ENCODE measurements at places on chromosomes 16 and 17.
A peak's percentile ranks its signal among the peaks of the same experiment; 100 is the strongest.

- DNase-seq, result no peak
Measured at GRCh38 chr17:10118788-10119130, 79.6 kb downstream of the GAS7 start.

GRCh38 chr17:81683208-81683583 lies 401 bp downstream of the ARL16 start:
- no peak for DNase-seq

DNA sequence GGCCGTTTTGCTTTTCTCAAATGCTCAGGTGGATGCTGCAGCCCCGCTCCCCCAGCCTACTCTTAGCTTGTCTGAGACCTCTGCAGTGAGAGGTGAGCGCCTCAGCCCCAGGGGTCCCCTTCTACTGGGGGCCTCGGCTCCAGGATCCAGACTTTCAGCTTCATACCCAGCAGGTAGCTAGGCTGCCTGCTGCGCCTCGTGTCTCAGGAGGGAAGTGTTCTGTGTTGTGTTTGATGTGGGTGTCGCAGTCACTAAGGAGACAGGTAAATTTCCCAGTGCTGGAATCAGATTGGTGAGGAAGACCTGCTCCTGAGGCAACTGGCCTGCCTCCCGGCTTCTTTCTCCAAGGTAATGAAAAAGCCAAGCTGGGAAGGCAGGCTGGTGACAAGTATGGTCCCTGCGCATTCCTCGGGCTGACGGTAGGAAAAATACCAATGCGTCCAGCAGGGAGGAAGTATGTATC lies 604.0 kb upstream of the SALL1 start:
- no peak for DNase-seq

- no peak for DNase-seq
Measured at GRCh38 chr16:76370344-76370743, 93.1 kb downstream of the CNTNAP4 start.

GRCh38 chr16:1777375-1778199 lies 4.7 kb upstream of the MRPS34 start:
- no peak for DNase-seq

GRCh38 chr17:41707803-41708669 lies 4.1 kb upstream of the GAST start:
- DNase-seq, result no peak

- DNase-seq, result peak; percentile 27
Measured at GRCh38 chr17:67514998-67515397, 137.9 kb downstream of the PITPNC1 start.

DNA sequence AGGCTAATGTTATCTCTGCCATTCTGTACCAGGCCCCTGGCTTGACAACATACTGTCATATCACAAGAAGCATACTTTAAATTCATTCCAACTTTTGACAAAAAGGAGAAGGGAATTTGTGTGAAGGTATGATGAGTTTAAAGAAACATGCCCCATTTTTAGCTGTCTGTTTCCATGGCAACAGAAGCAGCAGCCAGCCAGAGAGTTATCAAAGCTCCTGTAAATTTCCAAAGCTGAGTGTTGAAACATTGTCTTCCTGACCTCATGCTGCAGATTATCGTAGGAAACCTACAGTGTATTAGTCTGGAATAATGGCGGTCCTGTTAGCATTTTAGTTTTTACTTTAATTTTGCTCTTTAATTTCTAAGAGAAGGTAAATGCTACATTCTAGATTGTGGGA lies 124.9 kb downstream of the MRTFB start:
- DNase-seq, result no peak

DNA sequence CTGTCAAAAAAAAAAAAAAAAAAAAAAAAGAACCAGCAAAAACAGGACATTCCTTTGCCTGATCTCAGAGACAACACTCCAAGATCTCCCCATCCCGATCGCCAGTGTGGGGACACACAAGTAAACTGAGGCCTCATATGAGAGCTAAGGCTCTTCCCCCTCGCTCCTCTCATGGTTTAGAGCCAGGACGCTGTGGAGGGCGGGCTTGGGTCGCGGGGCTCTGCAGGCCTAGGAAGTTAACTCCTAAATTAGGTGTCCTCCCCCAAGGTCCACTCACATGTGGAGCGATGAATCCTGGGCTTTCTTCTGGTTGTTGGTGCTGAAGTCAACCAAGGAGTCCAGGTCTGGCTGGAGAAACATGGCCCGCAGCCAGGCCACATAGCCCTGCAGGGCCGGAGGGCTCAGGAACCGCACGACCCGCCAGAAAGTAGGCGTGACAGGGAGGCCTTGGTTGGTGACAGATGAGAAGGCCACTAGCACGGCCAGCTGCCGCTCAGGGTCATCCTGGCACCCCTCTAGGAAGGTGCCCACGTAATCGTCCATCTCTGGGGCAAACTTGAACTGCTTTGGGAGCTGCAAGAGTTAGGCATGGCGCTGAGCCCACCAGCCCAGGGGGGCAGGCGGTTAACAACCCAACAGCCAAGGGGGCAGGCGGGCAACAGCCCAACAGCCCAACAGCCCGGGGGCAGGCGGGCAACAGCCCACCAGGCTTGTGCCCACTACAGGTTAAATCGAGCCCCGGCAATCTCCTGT lies 5.2 kb downstream of the MYBBP1A start:
- DNase-seq, result no peak

DNA sequence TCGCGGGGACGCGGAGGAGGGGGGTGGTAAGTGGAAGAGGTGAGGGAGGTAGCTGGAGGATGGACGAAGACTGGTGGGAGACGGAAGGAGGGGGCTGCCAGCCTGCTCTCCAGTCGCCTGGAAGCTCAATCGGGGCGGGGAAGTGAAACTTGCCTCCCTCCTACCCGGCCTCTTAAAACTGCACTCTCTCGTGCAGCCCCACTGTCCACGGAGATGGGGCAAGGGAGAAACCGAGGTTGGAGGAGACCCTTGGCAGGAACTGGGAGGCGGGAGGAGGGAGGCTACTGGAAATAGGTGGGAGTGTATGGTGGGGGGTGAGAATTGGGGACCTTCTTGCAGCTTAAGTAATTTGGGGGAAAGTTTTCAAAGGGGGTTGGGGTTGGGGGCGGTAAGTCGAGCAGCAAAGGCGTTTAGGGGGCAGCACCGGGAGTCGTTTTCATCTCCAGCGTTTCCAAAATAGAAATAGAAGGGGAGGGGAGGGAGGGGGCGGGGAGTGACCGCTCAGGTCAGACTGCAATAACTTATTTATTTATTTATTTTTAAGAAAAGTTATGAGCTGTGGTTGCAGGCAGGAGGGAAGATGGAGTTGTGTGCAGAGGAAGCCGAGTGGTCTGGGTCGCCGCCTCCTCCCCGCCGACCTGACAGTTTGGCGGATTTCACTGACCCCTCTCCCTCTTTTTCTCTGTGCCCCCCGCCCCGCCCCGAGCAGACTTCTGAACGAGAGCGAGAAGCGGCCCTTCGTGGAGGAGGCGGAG lies 1.4 kb downstream of the SOX9 start:
- no peak for DNase-seq

DNA sequence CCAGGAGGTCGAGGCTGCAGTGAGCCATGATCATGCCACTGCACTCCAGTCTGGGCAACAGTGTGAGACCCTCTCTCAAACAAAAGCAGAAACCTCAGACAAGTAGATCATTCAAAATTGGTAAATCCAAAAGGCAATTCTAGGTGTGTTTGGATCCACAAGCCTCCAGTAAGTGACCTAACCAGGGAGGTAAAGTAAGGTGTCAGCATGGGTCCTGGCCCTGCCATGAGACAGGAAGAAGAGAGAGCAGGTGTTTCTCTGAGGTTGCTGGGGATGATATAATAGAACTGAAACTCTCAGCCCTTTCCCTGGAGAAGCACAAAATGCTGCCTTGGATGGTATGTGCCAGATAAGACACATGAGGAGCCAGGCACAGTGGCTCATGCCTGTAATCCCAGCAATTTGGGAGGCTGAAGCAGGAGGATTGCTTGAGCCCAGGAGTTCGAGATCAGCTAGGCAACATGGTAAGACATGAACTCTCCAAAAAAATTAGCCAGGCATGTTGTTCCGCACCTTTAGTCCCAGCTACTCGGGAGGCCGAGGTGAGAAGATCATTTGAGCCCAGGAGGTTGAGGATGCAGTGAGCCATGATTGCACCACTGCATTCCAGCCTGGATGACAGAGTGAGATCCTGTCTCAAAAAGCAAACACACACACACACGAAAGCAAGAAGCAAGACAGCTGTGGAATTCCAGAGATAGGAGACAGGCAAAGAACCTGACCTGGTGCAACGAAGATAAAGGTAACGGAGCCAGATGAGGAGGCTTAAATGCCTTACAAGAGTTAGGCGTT lies 6.5 kb downstream of the TM4SF5 start:
- DNase-seq, result no peak
